ENCODE measurements at places on chromosomes 5 and 9. TPM values are rescaled to one million over a fixed set of nuclear protein-coding genes. Genes with fewer than 3 reads are reported as not detected.

Gene INSYN2B
- not detected for polyA plus RNA-seq

Gene CYSRT1
- not detected for polyA plus RNA-seq

Gene CTXN3
- not detected for polyA plus RNA-seq

Gene TPPP
- 2.6 TPM for polyA plus RNA-seq

Gene CCDC180
- polyA plus RNA-seq, result not detected

Gene GPR150
- not detected for polyA plus RNA-seq

Gene SAXO1
- 0.01 TPM for polyA plus RNA-seq

Gene HMCN2
- 6.0 TPM for polyA plus RNA-seq

Gene SLC4A9
- polyA plus RNA-seq, result not detected

Gene GKAP1
- 3.3 TPM for polyA plus RNA-seq

Gene SPAAR
- 2.5 TPM for polyA plus RNA-seq

Gene PLAC8L1
- polyA plus RNA-seq, result not detected

Gene CCDC152
- polyA plus RNA-seq, result 3.2 TPM

Gene CDKN2B
- 124 TPM for polyA plus RNA-seq

Gene MCTP1
- 3.2 TPM for polyA plus RNA-seq

Gene SLC30A5
- polyA plus RNA-seq, result 8.3 TPM

Gene IFNA2
- polyA plus RNA-seq, result 0.06 TPM

Gene LHX2
- polyA plus RNA-seq, result not detected
